ENCODE measurements at places on chromosomes 5 and 9. TPM values are rescaled to one million over a fixed set of nuclear protein-coding genes. Genes with fewer than 3 reads are reported as not detected.
A peak's percentile ranks its signal among the peaks of the same experiment; 100 is the strongest.

The IZUMO3 gene
- total RNA-seq, result not detected

The MFAP3 gene
- total RNA-seq, result 31.7 TPM

GRCh38 chr5:142698447-142699183 is 12.7 kb upstream of the FGF1 start:
- no peak for DNase-seq
- H3K4me1 ChIP-seq, result peaks cover 10% of the 10 kb centered on the region
- H3K27me3 ChIP-seq, result no peaks in the 10 kb centered on the region
- H3K4me3 ChIP-seq, result no peak overlapping the region

DNA sequence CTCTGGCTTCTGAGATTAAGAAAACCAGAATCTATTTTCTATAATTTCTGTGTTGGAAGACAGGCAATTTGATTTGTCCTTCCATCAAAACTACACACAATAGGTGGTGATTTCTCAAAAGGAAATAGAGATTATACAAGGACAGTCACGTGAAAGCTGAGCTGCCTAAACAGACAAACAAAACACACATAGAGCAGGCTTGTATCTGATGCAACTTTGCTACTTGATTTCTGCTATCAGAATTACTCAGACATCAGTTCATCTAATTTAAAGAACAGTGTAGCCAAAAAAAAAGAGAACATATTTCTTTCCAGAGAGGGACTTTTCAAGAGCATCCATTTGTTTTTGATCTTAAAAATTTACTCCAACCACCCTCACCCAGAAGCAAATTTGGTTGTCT is 2128.3 kb upstream of the C9orf72 start:
- H3K4me3 ChIP-seq, result no peak overlapping the region
- no peaks in the 10 kb centered on the region for H3K27me3 ChIP-seq

- no peaks in the 10 kb centered on the region for H3K27me3 ChIP-seq
- H3K27ac ChIP-seq, result no peak overlapping the region
- no peak for DNase-seq
- H3K36me3 ChIP-seq, result no peaks in the 10 kb centered on the region
Measured at GRCh38 chr5:142192286-142193113, 83.9 kb downstream of the NDFIP1 start.

DNA sequence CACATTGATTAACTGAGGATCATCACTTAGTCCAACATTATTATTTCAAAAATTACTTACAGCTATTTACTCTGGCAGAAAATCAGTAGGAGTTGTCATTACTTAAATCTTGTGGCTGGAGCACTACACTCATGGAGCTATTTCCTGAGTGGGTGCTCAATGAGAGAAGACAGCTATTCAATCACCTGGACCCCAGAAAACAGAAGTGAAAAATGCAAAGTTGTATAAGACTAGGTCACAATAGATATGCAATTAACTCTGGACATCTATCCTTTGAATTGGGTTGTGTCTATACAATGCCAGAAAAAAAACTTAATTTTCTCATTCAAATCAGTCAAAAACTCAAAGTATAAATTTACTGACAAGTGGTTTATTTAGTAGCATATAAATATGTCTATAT is 340.9 kb downstream of the EFNA5 start:
- H3K4me3 ChIP-seq, result no peak overlapping the region
- no peak for DNase-seq
- no peak overlapping the region for H3K27ac ChIP-seq
- H3K4me1 ChIP-seq, result no peaks in the 10 kb centered on the region
- H3K27me3 ChIP-seq, result no peaks in the 10 kb centered on the region
- no peaks in the 10 kb centered on the region for H3K36me3 ChIP-seq

- no peak for DNase-seq
- no peak overlapping the region for H3K4me3 ChIP-seq
- no peak overlapping the region for H3K27ac ChIP-seq
- no peaks in the 10 kb centered on the region for H3K27me3 ChIP-seq
- H3K4me1 ChIP-seq, result no peaks in the 10 kb centered on the region
- no peaks in the 10 kb centered on the region for H3K36me3 ChIP-seq
Measured at GRCh38 chr5:27788184-27788583, 749.8 kb upstream of the CDH9 start.

The SPINK6 gene
- not detected for total RNA-seq

The ST8SIA4 gene
- total RNA-seq, result 56.1 TPM

The PCDHB11 gene
- 1.4 TPM for total RNA-seq

The ADAMTSL2 gene
- total RNA-seq, result 5.7 TPM

DNA sequence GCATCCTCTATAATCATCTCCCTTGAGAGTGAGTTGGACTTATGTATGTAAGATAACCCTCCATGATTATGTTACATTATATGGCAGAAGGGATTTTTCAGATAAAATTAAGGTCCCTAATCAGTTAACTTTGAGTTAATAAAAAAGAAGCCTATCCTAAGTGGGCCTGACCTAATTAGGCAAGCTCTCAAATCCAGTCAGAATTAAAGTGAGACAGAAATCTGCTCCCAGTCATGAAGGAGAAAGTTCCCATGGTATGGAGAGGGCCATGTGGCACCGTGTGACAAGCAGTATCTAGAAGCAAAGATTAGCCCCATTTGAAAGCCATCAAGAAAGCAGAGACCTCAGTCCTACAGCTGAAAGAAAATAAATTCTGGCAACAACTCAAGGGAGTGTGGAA is 202.4 kb downstream of the PRELID2 start:
- no peaks in the 10 kb centered on the region for H3K27me3 ChIP-seq
- no peak overlapping the region for H3K27ac ChIP-seq
- no peaks in the 10 kb centered on the region for H3K4me1 ChIP-seq
- DNase-seq, result no peak
- no peaks in the 10 kb centered on the region for H3K36me3 ChIP-seq

GRCh38 chr9:69470186-69470977 is 145.4 kb downstream of the ENTREP1 start:
- no peaks in the 10 kb centered on the region for H3K27me3 ChIP-seq
- H3K36me3 ChIP-seq, result peaks cover 6% of the 10 kb centered on the region
- DNase-seq, result no peak
- H3K4me3 ChIP-seq, result no peak overlapping the region

DNA sequence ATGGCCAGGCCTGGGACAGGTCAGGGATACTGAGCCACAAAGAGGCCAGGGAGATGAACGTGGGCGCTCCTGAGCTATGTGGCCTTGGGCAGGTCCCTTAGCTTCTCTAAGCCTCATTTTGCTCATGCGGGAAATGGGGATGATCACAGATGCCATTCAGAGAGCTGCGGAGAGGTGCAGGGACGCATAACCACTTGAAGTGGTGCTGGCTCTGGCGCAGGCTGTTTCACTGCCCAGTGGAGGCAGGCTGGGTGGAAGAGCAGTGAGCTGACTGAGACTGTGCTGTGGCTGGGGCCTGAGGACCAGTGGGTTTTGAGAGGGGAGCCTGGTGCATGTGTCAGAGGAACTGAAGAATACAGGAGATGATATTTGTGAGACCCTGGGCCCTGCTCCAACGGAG is 18.4 kb downstream of the CXXC5 start:
- H3K4me1 ChIP-seq, result peaks cover 100% of the 10 kb centered on the region
- H3K36me3 ChIP-seq, result no peaks in the 10 kb centered on the region
- H3K27ac ChIP-seq, result peak overlapping the region; percentile 89
- H3K27me3 ChIP-seq, result peaks cover 8% of the 10 kb centered on the region
- no peak for DNase-seq
- H3K4me3 ChIP-seq, result no peak overlapping the region

The C9orf50 gene
- total RNA-seq, result 0.22 TPM

DNA sequence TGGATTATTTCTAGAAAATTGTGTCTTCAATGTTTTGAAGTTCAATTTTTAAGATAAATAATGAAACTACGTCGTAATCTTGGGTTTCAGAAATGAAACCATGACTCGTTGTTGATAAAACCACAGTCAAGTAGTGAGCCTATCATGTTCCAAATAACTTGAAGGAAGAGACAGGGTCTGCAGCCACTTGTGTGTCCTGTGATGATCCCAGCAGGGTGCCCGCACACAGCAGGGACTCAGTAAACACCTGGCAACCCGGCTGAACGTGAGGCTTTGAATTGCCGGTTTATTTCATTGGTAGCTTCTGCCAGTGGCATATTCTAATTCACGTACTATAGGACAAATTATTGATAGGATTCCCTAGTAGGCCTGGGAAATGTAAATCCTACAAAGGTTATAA is 679.6 kb downstream of the IRX1 start:
- no peaks in the 10 kb centered on the region for H3K27me3 ChIP-seq
- no peaks in the 10 kb centered on the region for H3K4me1 ChIP-seq
- H3K27ac ChIP-seq, result no peak overlapping the region
- H3K4me3 ChIP-seq, result no peak overlapping the region
- no peaks in the 10 kb centered on the region for H3K36me3 ChIP-seq

The GZMA gene
- 22.0 TPM for total RNA-seq

DNA sequence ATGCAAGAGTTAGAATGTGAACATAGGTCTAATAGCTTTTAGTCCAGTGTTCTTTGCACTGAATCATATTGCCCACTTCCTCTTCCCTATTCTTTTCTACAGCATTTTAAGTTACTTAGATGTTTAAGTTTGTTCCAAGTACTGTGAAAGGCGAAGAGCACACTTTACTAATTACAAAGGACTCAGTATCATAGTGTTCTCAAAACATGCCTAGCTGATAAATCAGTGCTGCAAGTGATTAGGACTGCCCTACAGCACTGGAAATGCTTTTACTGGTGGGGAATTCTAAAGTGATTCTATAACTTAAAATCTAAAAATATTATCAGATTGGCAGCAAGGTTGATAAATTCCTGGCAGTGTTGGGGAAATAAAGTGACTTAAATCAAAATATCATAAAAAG is 177.9 kb upstream of the KCNN2 start:
- H3K36me3 ChIP-seq, result no peaks in the 10 kb centered on the region
- no peak for DNase-seq
- H3K27ac ChIP-seq, result no peak overlapping the region
- no peaks in the 10 kb centered on the region for H3K27me3 ChIP-seq

The SH3GL2 gene
- total RNA-seq, result not detected
